T-helper 2 cell treated with Interferon-gamma antibody and Interleukin-4, amounts not matched to agents 5 μg/mL and 100 μg/mL, for 36 hours (primary cell): ENCODE measurements at places on chromosomes 6 and 20.

- peak; percentile 63 for DNase-seq
These were observed 34.5 kb downstream of the HLA-A start for GRCh38 chr6:29976588-29977424.

- DNase-seq, result no peak
These were observed 954.4 kb downstream of the PHF3 start for GRCh38 chr6:64589961-64590360.

GRCh38 chr6:41201764-41202173 lies 820 bp upstream of the TREML2 start:
- no peak for DNase-seq

- no peak for DNase-seq
These were observed 140.4 kb downstream of the IMPG1 start for GRCh38 chr6:75932067-75932466.

DNA sequence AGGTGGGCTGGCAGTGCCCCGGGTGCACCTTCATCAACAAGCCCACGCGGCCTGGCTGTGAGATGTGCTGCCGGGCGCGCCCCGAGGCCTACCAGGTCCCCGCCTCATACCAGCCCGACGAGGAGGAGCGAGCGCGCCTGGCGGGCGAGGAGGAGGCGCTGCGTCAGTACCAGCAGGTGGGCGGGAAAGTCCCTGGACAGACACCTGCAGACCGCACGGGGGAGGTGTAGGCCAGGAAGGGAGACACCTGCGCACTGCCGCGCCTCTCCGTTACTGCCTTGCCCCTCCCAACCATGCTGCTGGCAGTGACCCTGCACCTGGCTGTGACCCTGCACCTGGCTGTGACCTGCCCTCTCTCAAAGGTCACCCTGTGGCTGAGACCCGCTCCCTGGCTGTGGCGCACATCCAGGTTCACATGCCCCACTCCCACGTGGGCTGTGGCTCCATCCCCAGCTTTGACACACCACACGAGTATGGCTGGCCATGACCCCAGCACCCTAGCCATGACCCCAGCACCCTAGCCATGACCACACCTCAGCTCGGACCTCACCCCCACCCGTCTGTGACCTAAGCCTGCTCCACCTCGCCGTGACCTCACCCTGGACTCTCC lies 11.6 kb downstream of the RBCK1 start:
- no peak for DNase-seq

DNA sequence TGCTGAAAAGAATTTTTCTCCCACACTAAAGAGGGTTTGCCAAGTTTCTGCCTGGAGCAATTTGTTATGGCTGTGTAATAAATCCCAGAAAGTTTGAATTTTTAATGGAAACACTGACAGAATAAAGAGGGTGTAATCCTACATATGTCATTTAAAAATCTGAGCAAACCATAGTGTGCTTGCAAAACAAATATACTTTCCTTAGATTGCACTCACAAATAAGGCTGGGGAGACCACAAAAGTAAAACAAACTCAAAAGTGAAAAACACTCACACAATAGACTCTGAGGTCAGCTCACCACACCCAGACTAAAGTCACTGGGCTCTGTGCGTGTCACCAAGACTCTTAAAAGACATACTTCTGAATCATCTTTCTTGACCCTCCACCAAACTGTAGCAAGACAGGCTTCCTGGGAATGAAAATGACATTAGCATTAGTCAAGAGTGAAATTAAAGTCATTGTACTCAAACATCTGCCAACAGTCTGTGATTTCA lies 4.8 kb upstream of the ATXN1 start:
- peak; percentile 69 for DNase-seq

DNA sequence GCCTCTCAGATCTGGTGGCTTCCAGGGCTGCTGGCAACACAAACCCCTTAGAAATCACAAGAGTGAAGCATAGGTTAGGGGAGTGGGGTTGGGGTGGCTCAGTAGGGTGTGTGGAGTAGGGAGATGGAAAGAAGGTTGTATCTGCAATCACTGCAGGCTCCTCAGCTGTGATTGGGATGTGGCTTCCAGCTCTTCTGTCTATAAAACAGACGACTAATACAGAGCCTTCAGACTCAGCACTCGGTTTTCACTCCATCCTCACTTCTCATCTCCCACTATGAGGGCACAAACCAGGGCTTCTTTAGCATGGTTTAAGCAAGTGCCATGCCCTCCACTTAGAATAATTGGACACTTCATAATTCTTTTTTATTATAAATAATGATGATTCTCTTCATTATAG lies 46.4 kb upstream of the CAP2 start:
- no peak for DNase-seq

- DNase-seq, result no peak
These were observed 43.7 kb downstream of the TOP1 start for GRCh38 chr20:41072190-41072863.

DNA sequence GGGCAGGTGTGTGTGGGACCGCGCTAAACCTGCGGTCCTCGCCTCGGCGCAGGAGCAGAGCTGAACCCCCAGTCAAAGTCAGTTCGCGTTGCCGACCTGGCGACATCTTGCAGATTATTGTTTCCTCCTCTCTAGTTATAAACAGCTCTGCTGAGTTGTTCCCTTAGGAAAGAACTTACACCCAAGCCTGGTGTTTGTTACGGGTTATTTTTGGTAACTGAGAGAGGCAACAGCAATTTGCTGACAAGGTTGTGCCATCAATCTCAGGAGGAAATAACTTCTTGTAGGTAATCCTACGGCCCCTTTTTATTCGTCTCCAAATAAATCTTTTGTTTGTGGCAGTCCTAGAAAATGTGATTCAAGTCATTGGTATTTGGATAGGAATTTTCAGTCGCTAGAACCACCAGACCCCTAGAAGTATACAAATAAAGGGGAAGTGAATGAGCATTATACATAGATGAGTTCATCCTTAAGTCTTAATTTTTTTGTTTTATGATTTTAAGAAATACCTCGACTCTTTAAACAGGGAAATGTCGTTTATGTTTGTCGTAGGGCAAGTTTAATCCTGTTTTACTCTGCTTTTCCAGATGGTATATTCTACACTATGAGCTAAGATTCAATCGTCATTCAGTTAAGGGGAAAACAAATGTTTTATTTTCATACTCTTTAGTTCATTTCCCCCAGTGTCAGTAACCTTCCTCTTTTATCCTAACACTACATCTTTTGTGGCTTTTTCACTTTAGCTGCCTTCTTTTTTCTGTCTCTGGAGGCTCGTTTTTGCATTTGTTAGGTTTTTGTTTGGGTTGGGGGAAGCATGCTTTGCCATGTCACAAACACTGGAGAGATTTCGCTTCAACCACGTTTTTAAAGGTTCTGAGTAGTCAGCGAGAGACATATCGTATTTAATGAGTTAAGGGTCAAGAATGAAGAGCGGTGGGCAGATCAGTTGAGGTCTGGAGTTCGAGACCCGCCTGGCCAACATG lies 1.2 kb downstream of the PM20D2 start:
- DNase-seq, result no peak
